ENCODE measurements at places on chromosomes 5 and 9. TPM values are rescaled to one million over a fixed set of nuclear protein-coding genes. Genes with fewer than 3 reads are reported as not detected.
A peak's percentile ranks its signal among the peaks of the same experiment; 100 is the strongest.

Gene AGXT2
- total RNA-seq, result not detected

Gene PTPRD
- total RNA-seq, result 1.7 TPM

Gene C7
- 47.7 TPM for total RNA-seq

Gene ERGIC1
- 114 TPM for total RNA-seq

GRCh38 chr5:96660971-96661854 is 963 bp upstream of the CAST start:
- peak; percentile 31 for DNase-seq

GRCh38 chr5:81961651-81962440 is 10.0 kb upstream of the ATG10 start:
- DNase-seq, result no peak

DNA sequence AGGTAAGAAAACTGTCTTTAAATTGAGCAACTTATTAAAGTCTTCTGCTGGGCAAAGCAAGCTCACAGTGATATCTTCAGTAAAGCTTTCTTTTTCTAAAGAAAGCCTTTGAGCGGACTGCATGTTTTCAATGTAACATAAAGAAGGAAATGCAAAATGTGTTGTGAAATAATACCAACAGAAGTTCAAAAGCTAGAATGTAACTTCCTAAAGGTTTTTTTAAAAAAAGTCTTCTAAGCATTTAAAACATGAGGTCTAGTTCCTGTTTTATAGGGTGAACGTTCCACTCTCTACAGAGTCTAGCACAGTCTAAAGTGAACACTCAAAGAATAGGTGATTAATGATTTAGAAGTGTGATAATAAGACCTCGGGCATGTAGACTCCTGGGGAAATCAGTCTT is 62.9 kb downstream of the DENND1A start:
- no peak for DNase-seq

DNA sequence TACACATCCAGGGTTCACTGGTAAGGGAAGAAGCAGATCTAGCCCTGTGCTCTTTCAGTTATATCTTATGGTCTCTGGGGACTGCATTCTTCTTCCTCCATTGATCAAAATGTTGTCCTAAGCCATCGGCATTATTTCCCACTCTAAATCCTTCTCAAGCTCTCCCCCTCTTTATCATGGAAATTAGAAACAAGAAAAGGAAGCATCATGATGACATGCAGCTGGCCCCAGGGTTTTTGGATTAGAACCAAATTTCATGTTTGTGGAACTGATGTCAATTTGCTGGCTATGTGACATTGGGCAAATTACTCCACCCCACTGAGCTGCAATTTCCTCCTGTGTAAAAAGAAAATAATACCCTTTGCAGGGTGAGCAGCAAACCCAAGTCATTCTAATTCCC is 39.5 kb downstream of the MFAP3 start:
- DNase-seq, result no peak

- DNase-seq, result no peak
These were observed 7.5 kb upstream of the FAM151B start for GRCh38 chr5:80480354-80480753.

DNA sequence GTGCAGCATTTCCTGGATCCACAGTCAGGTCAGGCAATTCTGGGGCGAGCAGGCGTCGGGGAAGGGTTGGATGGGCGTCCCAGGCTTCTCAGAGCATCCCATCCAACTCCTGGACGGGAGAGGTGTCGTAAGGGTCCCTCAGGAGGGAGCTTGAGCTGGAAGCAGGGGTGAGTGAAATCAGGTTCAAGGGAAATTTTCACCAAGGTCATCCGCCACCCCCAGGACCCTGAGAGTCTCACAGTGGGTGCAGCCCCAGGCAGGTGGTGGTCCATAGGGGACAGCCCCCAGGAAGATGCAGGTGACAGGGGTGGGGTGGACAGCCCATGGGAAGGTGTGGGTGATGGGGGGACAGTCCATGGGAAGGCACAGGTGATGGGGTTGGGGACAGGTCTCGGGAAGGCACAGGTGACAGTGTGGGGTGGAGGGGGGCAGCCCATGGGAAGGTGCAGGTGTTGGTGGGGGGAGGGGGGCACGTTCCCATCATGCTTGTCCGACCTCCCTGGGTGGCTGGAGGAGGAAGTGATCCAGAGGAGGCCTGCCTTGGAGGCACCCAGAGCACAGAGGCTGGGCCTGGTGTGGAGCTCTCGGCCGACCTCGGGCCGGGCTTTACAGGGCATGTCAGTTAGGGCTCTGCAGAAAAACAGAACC is 48.9 kb downstream of the AHRR start:
- peak; percentile 80 for DNase-seq

GRCh38 chr5:134647750-134648424 is 698 bp upstream of the SEC24A start:
- DNase-seq, result peak; percentile 19

- DNase-seq, result no peak
These were observed 66.1 kb upstream of the EDIL3 start for GRCh38 chr5:84450617-84451414.

DNA sequence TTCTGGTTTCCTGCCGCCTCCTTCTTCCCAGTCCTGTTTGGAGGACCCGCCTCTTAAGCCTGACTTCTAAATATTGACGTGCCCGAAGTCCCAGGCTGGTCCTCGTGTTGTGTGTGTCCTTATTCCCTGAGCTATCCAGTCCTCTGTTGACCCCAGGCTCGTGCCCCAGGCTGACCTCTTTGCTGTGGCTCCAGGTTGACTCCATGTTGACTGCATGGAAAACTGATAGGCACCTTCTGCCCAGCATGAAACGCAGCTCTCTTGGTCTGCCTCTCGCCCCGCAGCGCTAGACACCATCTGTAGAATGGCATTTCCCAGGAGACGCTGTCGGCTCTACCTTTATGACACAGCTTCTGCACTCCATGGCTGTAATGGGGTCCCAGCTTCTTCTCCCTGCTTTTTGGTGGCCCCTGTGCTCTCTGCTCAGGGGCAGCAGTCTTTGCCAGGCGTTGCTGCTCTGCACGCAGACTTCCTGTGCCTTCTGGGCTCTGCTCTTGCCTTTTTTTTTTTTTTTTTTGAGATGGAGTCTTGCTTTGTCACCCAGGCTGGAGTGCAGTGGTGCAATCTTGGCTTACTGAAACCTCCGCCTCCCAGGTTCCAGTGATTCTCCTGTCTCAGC is 28.4 kb downstream of the EHMT1 start:
- DNase-seq, result no peak

DNA sequence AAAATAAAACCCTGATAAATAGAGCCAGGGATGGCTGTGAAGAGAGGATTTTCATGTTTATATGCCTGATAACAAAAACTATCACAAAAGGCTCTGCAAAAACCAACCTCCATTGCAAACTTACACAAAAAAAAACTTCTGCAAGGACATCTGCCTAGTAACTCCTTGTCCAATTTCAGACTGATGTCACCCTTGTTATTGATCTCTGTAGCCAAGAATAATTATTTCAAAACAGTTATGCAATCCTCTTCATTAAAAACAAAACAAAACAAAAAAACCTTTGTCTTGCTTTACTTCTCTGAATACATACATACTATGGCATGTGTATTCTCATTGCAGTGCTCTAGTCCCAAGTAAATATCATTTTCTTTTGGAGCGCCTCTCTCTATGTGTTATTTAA is 49.7 kb downstream of the PHAX start:
- no peak for DNase-seq

GRCh38 chr5:158553962-158554336 is 545.8 kb downstream of the EBF1 start:
- no peak for DNase-seq
